WERI-Rb-1 (cell line): ENCODE measurements at places on chromosomes 7 and 10.

DNA sequence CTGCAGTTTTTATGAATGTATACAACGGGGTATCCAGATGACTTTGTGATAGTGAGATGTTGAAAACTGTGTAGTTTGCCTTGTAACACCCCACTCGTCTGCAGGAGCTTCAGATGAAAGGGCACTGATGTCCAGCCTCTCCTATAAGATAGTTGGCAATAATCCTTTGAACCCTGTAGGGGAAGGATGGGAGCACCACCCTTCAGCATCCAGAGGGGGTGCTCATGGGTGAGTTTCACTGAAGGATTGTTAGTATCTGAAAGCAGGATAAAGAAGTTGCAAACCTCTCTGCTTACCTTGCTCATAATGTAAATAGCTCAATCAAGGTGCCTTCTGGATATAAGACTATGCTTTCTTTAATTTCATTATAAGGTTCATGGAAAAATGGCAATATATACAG lies 201.5 kb downstream of the TMEM178B start:
- no peak for DNase-seq

DNA sequence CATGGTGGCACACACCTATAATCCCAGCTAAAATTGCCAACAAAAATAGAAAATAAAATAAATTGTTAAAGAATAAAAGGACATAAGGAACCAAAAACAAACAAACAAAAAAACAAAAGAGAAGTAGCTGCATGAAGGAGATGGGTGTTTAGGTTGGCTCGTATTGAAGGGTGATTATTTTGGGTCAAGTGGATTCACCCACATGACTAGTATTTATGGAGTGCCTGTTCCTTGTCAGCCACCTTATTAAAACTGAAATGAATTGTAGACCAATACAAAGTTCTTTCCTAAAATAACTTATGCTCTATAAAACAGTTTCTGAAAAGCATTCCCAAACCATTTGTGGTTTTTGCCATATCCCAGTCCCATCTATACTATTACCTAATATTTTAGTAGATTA lies 138.7 kb downstream of the BTAF1 start:
- no peak for DNase-seq

GRCh38 chr7:2237109-2237602 lies 4.4 kb upstream of the MAD1L1 start:
- no peak for DNase-seq

- DNase-seq: no peak
These were observed 9.9 kb downstream of the LBX1 start for GRCh38 chr10:101219139-101219945.

- no peak for DNase-seq
These were observed 29.3 kb upstream of the BNIP3 start for GRCh38 chr10:132011024-132011423.

- no peak for DNase-seq
These were observed 29.7 kb downstream of the STN1 start for GRCh38 chr10:103888113-103888841.

GRCh38 chr7:142792593-142792992 lies 21.8 kb downstream of the PRSS2 start:
- DNase-seq: no peak

DNA sequence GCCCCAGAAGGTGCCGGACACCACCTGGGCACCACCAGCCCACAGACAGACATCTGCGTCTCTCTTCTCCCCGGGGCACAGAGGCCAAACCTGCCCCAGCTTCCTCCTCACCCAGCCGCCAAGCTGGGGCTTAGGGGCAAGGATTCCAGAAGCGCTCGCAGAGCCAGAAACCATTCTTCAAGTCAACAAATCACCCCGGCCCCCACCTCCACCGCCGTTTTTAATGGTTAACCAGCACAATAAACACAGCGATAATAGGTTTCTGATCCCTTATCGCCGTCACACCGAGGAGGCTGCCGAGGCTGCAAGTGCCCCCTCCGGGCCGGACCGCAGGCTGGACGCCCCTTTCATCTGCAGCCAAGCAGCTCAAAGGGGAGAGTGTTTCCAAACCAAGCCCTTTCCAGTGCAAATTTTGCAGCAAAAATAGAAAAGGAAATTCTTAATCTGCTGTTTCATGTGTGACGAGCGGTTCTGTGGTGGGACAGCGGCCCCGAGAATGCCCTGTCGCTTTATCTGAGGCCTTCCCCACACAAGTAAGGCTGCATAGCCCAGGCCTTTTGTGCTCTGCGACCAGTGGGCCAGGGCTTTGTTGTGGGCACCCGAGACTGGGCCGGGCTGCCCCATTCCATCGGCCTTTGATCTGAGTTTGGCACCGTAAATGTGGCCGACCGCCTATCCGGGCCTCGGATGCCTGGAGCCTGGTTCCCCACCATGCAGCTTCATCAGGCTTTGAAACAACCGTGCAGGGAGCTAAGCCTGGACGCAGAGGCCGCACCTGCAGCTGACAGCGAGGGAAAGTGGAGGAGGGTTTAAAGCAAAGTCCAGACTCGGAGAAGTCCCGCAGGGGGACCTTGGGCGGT lies 83.2 kb downstream of the FOXL3 start:
- DNase-seq: peak; percentile 23

DNA sequence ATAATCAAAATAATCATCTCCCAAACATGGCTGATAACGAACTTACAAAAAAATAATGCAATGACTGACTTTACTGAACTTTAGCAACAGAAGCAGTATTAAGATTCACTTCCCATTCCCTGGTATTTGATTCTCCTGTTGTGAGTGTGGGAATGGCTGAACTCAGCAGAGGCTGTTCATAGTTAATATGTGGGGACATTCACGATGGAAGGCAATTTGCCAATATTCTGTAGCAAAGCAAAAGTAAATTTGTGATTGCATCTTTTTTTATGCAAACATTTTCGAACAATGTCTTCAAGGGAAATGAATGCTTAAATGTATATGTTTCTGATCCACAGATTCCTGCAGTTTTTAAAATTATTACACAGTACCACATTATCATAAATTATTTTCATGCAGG lies 431.7 kb upstream of the KLF6 start:
- no peak for DNase-seq

- no peak for DNase-seq
These were observed 12.5 kb upstream of the IL2RA start for GRCh38 chr10:6074489-6075301.

DNA sequence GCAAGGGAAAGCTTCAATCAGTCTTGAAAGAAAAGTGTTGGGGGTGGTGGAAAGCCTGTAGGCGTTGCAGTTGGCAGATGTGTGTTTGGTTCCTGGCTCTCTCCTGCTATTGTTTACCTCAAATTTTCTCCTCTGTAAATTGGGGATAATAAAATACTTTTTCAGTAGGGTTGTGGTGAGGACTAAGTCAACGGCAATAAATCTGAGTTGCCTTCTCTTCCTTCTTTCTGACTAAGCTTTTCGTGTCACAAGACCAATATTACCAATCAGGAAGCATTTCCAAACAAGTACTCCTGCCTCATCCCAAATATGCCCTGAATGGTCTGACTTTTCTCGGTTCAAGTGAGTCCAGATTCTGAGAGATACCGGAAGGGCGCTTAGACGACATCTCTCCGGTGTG lies 54.0 kb downstream of the CREB5 start:
- DNase-seq: no peak

- DNase-seq: no peak
These were observed 26.8 kb upstream of the MYO3A start for GRCh38 chr10:25907261-25907660.

- DNase-seq: peak; percentile 49
These were observed 792 bp downstream of the ZNF746 start for GRCh38 chr7:149496642-149497391.

DNA sequence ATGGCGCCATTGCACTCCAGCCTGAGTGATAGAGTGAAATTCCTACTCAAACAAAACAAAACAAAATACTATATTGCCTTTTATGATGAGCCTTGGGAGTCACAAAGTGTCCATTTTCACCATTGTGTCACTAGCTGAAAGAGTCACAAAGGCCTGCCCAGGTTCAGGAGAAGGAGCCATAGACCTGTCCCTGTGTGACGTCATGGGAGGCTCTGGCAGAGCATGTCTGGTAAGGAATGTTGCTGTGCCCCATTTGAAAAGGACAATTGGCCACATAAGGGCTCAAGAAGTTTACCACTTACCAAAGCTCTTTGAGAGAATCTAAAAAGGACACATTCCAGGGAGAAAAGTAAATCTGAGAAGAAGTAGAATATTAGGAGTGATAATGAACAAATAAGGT lies 367.7 kb downstream of the SDK1 start:
- DNase-seq: no peak

DNA sequence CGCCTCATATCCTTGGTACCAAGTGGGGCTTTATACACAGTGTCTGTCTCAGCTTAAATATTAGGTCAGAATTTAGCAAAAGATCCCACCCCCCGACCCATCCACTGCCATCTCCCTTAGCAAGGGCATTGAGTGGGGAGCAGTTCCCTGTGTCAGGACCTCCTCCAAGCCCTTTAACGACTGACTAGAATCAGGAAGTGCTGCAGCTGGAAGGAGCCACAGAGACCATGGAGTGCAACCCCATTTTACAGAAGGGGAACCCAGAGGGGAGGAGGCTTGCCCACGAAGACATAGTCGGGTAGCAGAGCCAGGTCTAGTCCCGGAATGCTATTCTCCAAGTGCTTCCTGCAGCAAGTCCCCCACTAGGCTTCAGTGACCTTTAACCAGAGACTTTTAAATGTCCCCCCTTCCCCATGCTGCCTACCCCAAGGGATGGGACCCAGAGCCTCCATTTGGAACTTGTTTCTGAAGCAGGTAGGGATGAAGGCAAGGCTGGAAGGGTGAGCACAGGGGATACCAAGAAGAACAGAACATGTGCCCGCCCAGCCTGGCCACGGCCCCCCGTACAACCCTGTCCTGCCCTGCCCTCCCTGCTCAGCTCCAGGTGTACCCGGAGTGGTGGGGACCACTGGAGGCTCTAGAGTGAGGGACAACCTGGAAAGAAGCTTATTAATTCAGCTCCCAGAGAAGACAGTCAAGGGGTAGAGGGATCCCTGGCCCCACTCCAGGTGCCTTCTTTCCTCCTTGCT lies 41.3 kb downstream of the C10orf105 start:
- no peak for DNase-seq

GRCh38 chr10:121154310-121154709 lies 303.1 kb downstream of the WDR11 start:
- no peak for DNase-seq

GRCh38 chr7:18287482-18287881 lies 208.1 kb upstream of the HDAC9 start:
- DNase-seq: no peak

GRCh38 chr10:54749623-54750022 lies 51.4 kb downstream of the PCDH15 start:
- no peak for DNase-seq

- DNase-seq: no peak
These were observed 105.4 kb upstream of the ADO start for GRCh38 chr10:62699148-62699547.

DNA sequence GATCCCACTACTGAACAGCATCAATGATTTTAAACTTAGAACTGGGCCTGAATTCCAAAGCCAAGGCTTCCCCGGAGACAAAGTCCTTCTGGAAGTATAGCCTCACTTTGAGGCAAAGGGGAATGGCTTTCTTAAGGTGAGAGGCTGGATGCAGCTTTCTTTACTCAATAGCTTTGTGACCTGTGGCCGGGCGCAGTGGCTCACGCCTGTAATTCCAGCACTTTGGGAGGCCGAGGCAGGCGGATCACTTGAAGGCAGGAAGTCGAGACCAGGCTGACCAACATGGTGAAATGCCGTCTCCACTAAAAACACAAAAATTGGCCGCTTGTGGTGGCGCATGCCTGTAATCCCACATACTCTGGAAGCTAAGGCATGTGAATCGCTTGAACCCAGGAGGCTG lies 3.2 kb upstream of the FGFR2 start:
- DNase-seq: no peak

GRCh38 chr7:26958834-26959233 lies 94.4 kb upstream of the SKAP2 start:
- no peak for DNase-seq

DNA sequence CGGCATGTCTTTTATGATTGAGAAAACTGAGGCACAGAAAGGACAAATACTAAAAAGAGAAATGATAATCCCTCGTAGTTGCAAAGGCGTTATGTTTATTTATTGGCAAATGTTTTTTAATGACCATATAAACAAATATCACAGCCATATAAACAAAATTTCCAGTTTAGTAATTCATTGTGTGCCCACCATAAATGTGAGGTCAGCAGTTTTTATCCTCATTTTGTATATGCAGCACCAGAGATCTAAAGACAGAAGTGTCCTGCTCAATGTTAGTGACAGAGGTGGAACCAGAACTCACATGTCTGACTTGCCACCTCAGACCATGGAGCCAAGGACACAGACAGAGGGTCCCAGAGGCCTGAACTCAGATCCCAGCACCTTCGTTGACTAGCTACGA lies 14.1 kb downstream of the CNNM1 start:
- no peak for DNase-seq

DNA sequence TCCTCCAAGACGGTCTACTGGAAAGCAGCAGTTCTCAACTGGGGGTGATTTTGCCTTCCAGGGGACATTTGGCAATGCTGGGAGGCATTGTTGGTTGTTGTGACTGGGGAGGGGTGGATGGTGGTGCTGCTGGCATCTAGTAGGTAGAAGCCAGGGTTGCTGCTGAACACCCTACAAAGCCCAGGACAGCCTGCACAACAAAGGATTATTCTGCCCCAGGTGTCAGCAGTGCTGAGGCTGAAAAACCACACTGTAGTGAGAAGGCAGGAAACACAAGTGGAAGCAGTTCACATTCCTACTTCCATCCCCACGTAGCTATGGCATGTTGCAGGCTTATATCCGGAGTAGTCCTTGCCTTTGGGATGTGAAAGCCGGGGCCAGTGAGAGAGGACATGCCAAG lies 86.9 kb downstream of the AOAH start:
- no peak for DNase-seq

DNA sequence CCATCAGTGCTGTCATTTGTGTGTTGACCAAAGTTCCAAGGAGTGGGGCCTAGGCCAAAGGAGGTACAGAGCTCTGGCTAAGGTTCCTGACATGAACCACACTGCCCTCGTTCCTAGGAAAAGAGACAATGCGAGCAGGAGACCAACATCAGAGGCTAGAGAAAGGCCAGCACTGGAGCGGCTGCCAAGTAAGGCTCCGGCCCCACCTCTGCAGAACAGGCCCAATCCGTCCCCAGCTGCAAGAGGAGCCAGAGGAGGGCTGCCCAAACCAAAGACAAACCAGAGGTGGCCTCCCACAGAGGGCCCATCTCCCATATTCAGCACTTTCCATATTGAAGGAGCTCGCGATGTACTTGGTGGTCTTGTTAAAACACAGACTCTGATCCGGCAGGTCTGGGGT lies 81.0 kb downstream of the FAM53B start:
- no peak for DNase-seq

- no peak for DNase-seq
These were observed 33.8 kb downstream of the ERCC6 start for GRCh38 chr10:49505076-49505475.

DNA sequence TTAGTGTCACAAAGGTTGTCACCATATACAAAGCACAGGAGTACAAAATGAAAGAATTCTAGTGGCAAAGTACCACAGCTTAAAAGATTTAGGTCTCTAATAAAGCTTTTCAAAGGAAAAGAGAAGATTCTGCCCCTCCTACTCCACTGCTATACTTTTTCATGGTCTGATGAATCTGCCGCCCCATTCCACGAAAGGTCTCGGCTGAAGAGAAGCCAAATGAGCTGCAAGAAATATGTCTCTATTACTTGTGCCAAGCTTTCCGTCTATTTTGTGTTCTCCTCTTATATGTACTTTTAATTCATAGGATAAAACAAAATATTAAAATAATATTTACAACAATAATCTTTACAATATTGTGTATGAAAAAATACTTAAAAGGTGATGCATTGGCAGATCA lies 222.6 kb downstream of the ANK3 start:
- DNase-seq: no peak

- no peak for DNase-seq
These were observed 125.5 kb downstream of the LRRC4 start for GRCh38 chr7:127905491-127906330.

- DNase-seq: no peak
These were observed 41.2 kb downstream of the CH25H start for GRCh38 chr10:89165923-89166322.
